GM12878 (cell line): ENCODE measurements at places on chromosomes 7 and 10.

- H3K4me3 ChIP-seq = no peak overlapping the region
- H3K36me3 ChIP-seq = no peaks in the 10 kb centered on the region
- no peaks in the 10 kb centered on the region for H3K27me3 ChIP-seq
- H3K4me1 ChIP-seq = no peaks in the 10 kb centered on the region
- H3K27ac ChIP-seq = no peak overlapping the region
These were observed 350.0 kb upstream of the FZD8 start for GRCh38 chr10:35992107-35992506.

DNA sequence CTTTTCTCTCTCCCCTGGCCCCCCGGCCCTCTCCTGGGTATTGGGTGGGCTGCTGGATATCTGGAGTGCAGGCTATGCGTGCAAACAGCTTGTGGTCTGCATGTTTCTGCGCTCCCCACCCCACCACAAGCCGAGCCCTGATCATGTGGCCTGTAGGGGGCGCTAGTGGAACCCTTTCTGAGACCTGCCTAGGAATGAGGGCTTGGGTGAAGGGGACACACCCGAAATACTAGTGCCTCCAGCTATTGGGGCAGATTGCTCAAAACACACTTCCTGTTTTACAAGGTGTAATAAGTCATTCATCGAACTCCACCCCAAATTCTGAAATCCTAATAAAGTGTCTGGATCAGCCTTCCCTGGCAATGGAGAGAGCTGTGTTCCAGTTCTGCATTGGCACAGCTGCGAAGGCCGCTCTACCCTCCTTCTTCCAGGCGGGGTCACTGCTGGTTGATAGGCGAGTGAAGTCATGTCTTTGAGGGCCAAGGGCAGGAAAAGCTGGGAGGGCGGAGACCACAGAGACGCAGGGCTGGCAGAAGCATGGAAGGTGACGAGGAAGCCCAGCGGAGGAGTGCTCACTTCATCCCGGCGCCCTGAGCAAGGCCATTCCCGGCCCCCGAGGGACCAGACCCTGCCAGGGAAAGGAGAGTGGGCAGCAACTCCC is 19.8 kb upstream of the PRRT4 start:
- no peak overlapping the region for H3K27ac ChIP-seq
- H3K36me3 ChIP-seq = no peaks in the 10 kb centered on the region
- H3K4me3 ChIP-seq = no peak overlapping the region
- no peaks in the 10 kb centered on the region for H3K27me3 ChIP-seq

DNA sequence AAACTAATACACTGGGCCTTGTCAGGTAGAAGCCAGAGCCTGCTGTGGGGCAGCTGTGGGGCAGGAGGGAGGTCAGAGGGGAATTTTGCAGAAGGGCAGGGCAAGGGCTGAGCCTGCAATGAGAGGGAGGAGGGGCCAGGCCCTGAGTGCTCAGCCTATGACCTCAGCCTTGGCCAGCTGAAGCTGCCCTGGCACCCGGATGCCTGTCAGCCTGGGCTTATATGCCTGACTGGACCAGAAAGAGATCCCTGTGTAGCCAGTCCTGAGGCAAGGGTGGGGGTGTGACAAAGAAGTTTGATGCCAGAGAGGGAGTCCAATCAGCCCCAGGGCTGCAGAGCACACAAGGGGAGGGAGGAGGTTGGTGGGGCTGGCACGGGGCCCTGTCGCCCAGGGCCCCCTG is 22.3 kb upstream of the PRRT4 start:
- no peaks in the 10 kb centered on the region for H3K4me1 ChIP-seq
- no peaks in the 10 kb centered on the region for H3K36me3 ChIP-seq
- H3K27ac ChIP-seq = no peak overlapping the region
- H3K27me3 ChIP-seq = no peaks in the 10 kb centered on the region
- DNase-seq = no peak

- no peaks in the 10 kb centered on the region for H3K27me3 ChIP-seq
- no peak for DNase-seq
- H3K27ac ChIP-seq = no peak overlapping the region
- no peaks in the 10 kb centered on the region for H3K4me1 ChIP-seq
These were observed 339.8 kb downstream of the ABCA13 start for GRCh38 chr7:48511080-48511479.

DNA sequence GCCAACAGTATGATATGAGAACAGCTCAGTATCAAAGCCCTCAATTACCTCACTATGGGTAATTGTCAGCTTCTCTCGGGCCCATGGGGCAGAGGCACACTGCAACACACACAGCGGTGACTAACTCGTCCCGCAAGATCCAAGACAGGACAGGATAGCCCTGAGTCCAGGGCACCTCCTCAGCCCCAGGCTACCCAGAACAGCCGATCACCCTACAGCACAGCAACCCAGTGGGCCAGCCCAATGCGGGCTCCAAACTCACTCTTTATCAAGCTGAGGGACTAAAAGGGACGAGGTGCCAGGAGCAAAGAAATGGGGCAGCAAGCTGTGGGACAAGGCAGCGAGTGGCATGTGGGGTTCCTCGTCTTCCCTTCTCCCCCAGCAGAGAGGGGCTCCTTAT is 765.1 kb downstream of the GRID1 start:
- H3K27ac ChIP-seq = no peak overlapping the region
- no peaks in the 10 kb centered on the region for H3K36me3 ChIP-seq
- no peak overlapping the region for H3K4me3 ChIP-seq
- no peaks in the 10 kb centered on the region for H3K4me1 ChIP-seq
- no peak for DNase-seq

- no peaks in the 10 kb centered on the region for H3K27me3 ChIP-seq
- no peaks in the 10 kb centered on the region for H3K36me3 ChIP-seq
- H3K4me1 ChIP-seq = no peaks in the 10 kb centered on the region
- H3K4me3 ChIP-seq = no peak overlapping the region
These were observed 69.0 kb downstream of the PRSS58 start for GRCh38 chr7:142188846-142189245.

DNA sequence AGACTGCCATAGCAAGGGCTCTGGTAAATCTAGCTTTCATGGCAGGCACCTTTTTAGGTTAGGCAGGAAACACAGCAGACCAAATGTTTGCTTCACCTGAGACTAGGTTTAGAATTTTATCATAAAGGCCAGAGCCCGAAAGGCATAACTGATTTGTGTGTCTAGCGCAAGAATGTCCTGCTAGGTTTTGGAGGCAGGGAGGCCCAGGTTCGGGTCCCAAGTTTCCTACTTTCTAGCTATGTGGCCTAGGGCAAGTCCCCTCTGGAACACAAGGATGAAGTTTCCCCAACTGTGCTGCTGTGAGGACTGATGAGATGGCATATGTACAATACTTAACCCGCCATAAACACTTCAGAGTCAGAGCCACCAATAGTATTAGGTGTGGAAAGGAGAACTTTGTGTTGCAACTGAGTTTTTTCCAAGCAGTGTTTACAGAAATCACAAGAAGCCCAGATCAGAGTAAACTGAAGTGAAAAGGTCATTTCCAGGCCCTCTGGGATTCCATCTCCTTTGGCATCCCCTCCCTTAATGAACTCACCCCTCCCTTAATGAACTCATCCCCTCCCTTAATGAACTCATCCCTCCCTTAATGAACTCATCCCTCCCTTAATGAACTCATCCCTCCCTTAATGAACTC is 244.9 kb downstream of the SKAP2 start:
- no peaks in the 10 kb centered on the region for H3K36me3 ChIP-seq
- no peaks in the 10 kb centered on the region for H3K4me1 ChIP-seq
- no peak overlapping the region for H3K27ac ChIP-seq
- H3K27me3 ChIP-seq = no peaks in the 10 kb centered on the region
- DNase-seq = no peak

- DNase-seq = no peak
- no peaks in the 10 kb centered on the region for H3K36me3 ChIP-seq
- no peaks in the 10 kb centered on the region for H3K27me3 ChIP-seq
- H3K4me1 ChIP-seq = no peaks in the 10 kb centered on the region
- no peak overlapping the region for H3K4me3 ChIP-seq
These were observed 57.0 kb upstream of the DNAJB6 start for GRCh38 chr7:157279741-157280215.
